ENCODE measurements at places on chromosomes 2 and 18.

DNA sequence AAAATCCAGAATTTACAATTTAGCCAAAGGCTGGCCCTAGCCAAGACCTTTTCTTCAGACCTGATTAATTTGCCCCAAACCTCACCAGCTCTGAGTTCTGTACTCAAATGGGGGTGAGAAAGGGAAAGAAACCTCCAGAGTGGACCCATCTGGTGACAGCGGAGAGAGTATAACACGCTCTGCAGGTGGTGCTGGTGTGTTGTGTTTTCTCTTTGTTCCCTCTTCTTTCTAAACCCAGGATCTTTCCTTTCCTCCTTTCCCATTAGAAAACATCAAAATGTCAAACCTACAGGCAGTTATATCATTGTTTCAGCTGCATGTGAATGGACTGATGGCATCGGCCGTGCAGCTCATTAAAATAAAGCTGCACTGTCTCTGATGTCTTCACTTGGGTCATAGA is 253.2 kb upstream of the SP5 start:
- no peak for DNase-seq

DNA sequence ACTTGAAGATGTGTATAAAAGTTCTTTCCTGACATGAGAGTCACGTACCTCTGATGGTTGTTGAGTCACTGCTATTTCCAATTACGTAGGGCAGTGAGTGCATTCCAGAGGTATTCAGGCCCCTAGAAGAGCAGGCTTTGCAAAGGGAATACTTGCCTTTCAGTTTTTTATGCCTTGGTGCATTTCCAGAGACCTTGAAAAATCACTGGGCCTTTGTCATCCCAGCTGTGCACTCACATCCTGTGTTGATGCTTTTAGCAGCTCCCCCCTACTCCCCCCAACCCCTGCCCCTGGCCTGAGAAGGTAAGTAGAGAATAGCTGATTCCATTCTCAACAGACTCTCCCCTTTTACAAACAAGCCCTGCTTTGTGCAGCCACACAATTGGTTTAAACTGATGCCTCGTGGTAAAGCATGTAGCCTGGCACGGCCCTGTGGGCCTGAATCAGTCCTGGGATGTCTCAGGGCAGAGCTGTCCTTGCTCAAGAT is 174.2 kb downstream of the PRPF40A start:
- DNase-seq, result no peak

GRCh38 chr2:161761160-161761559 is 136.9 kb downstream of the SLC4A10 start:
- no peak for DNase-seq

- peak; percentile 23 for DNase-seq
These were observed 96.3 kb downstream of the FAM210A start for GRCh38 chr18:13629841-13630715.

DNA sequence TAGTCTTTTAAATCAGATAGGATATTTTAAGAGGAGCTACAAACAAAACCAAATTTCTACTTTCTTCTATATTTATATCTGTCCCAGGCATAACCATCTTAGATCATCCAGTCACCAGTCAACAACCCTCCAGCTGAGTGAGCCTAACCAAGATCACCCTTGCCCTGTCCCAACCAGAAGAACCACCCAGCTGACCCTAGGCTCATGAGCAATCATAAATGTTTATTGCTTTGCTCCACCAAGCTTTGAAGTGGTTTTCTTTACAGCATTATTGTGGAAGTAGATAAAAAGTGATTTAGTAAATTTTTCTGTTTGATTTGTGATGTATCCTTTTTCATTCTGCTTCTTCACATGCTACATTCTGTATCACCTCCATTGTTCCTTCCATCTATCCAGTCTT is 167.2 kb upstream of the PIEZO2 start:
- no peak for DNase-seq

GRCh38 chr18:5894611-5895298 is 567 bp downstream of the TMEM200C start:
- DNase-seq, result no peak

DNA sequence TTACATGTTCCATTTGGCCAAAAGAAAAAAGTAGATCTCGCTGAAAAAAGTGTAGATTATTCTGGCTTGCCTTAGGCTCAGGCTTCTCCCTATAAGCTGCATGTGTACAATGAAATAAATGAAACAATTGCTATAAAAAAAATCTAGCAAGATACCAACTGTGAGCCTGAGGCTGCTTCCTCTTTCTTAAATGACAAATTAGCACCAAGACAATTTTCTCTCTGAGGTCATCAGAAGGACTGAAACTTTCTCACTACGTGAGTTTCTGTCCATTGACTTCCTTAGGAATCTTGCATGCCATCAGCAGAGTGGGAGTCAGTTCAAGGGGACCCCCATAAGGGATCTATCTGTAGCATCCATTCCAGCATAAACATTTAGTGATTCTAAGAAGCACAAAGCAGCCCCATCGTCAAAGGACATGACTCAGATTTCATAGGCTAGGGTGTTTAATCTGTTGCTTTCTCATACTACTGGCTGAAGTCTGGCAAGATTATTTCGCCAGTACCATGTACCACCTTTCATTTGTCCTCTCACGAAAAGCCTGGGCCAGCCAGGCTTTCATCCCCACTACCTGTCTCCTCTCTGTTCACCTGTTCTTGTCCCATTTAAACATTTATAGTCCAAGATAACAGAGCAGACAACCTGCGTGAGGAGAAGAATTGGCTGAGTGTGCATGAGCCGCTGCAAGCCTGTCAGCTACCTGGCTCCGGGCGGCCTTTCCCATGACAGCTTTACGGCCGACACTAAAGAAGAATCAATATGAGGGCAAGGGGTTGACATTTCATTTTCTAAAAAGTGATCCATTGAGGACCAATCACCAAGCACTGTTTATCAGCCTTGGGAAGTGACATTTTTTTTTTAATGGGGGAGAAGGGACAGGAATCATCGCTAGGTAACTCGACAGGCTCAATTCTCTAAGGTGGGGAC is 120.0 kb downstream of the EPHA4 start:
- DNase-seq, result no peak

DNA sequence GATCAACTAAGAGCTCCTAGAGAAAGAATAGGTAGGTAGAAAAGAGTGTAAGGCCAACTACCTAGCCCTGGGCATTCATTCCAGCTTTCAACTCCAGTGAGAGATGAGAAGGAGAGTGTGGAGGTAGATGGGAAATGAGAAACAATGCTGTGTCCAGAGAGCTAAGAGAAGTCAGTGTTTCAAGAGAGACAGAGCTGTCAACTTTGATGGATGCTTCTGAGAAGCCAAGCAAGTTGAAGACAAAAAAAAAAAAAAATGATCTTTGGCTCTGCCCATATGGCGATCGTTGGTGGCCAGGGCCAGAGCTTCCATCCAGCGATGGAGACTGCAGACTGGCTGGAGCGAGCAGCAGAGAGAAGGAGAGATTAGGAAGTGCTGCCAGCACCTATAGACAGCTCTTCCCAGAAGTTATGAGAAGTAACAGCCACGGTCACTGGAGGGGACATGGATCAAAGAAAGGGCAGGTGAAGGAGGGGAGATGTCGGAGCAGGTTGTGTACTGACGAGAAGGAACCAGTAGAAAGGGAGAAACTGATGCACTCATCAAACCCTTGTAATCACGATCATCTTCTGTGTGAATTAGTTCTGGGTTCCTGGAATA is 112.4 kb upstream of the PPP1CB start:
- no peak for DNase-seq

- no peak for DNase-seq
These were observed 105.9 kb upstream of the RBBP8 start for GRCh38 chr18:22827216-22827615.

Data from stimulated activated naive CD4-positive, alpha-beta T cell treated with Interleukin-2 at 50 U/mL for 16 hours (primary cell).